Left ventricle myocardium superior (tissue), 1 donor: ENCODE measurements at places on chromosomes 5 and 9.

DNA sequence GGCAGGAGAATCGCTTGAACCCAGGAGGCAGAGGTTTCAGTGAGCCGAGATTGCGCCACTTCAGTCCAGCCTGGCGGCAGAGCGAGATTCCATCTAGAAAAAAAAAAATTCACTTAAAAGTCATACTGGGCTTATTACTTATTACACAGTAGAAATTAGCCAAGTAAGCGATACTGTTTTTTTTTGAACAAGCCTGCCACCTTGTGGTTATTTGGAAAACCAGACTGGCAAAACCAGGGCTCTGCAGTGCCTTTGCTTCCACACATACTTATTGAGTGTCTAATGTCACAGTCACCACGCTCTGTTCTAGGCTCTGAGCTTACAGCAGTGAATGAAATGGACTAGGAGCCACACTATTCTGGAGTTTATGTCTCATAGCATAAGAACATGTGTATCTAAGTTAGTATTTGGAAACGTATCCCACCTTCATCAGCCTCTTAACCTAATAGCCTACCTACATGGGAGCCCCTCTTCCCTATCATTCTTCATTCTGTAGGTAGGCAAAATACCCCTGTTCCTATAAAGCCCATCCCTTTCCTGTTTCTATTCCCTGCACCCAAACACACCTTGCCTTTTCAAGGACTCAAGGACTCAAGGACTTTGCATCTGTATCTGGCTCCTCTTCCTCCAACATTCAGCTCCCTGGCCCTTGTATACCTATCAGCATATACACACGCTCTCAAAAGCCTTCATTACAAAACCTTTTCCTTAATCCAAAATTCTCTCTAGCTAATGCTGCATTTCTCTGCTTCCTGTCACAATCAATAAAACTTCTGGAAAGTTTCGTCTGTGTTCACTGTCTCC lies 13.9 kb upstream of the BASP1 start:
- DNase-seq: no peak

- no peak for DNase-seq
Measured at GRCh38 chr5:65041296-65042158, 272.8 kb downstream of the CWC27 start.

DNA sequence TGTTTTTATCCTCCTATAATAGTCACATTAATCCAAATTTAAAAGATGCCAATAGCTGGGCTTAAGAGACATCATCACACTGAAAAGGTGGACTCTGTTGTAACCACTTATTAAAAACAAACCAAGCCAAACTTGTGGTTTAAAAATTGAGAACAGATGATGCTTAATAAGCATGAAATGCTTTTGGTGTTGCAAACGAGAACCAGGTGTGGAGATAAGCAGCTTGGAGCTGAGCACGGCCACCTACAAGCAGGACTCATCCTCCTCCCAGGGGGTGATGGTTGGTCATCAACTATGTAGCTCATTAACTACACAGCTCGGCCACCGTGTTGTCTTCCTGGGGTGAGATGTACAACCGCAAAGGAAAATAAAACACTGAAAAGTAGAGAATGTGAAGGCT lies 154.4 kb downstream of the NPR3 start:
- no peak for DNase-seq

GRCh38 chr9:20783057-20784038 lies 99.3 kb downstream of the FOCAD start:
- no peak for DNase-seq

GRCh38 chr5:6183391-6184390 lies 194.7 kb downstream of the MED10 start:
- no peak for DNase-seq
